B cell (primary cell): ENCODE measurements at places on chromosomes 5 and 9. TPM values are rescaled to one million over a fixed set of nuclear protein-coding genes. Genes with fewer than 3 reads are reported as not detected.

Gene CXCL14
- total RNA-seq = not detected in 2 replicates

Gene ADAMTSL2
- not detected in 2 replicates for total RNA-seq

Gene CCDC183
- 1.0 and 1.8 TPM in 2 replicates for total RNA-seq

Gene FBXO4
- total RNA-seq = 17.1 and 17.9 TPM in 2 replicates

Gene GEMIN5
- 15.5 and 17.1 TPM in 2 replicates for total RNA-seq

Gene KCTD16
- total RNA-seq = 0.17 TPM in 1 of 2 replicates, not detected in the other

Gene CTXN3
- not detected in 2 replicates for total RNA-seq

Gene F12
- not detected in 2 replicates for total RNA-seq
